ENCODE measurements at places on chromosomes 7 and 10.

DNA sequence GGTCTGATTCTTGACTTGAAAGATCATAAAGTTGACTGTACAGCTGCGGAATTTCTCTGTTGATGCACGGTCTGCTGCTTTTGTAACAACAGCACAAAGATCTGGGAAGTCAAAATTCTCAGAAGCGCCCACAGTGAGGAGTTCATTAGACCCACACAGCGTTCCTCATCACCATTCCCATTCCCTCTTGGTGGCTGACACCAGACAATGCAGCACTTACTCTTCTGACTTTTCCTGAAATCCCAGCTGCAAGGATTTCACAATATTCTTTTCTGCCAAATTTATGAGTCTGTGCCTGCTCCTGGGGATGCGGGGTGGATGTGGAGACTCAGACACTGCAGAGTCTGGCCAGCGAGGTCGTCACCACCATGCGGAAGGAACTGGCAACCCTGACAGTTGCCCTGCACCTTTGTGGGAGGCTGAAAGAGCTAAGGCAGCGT is 233.9 kb downstream of the FANK1 start:
- DNase-seq: no peak

DNA sequence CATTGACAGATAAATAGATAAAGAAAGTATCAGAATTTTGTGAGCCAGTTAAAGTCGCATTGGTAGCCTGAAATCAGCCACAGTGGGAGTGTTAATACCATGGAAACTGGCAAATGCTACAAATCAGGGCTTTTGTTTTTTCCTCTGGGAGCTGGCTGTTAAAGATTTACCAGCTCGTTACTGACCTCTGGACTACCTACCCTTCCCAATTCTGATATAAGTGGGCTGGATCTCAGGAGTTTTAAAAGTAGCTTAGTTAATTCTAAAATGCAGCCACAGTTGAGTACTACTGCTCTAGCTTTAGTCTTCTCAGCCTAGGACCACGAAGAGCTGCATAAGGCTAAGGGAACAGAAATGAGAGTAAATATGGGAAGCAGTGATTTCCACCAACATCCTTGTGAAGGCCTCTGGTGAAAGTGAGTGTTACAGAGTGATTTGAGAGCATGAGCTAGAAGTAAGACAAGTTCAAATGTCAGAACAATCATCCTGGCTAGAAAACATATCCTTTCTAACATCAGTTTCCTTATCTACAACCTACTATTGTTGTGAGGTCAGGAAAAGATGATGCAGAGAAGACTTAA is 53.2 kb downstream of the A1CF start:
- no peak for DNase-seq

DNA sequence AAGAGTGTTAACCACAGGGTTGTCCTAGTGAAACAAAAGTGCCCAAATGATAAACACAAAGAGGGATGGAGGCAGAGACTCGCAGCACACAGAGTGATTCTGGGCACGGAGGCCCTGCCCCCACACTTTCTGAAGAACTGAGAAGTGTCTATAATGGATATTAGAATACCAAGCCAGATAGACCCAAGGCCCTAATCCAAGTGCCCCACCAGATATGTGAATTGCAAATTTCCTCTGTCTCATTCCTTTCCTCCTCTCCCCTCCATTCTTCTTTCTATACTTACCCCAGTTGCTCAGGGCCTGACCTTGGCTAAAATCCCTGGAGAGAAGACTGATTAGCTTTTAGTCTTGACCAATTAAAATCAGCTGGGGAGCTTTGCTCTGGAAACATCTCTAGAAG is 106.8 kb upstream of the AOAH start:
- DNase-seq: no peak

- no peak for DNase-seq
These were observed 399.7 kb upstream of the ETV1 start for GRCh38 chr7:14389181-14389591.

DNA sequence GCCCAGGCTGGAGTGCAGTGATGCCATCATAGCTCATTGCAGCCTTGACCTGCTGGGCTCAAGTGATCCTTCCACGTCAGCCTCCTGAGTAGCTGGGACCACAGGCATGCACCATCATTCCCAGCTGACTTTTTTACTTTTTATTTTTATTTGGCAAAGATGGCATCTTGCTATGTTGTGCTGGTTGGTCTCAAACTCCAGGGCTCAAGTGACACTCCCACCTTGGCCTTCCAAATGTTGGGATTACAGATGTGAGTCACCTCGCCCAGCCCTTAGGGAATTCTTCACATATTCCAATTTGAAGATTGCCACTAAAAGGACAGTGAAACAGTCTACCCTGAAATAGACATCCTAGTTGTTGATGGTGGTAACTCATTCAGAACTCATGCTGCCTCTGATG is 27.7 kb downstream of the SUGCT start:
- DNase-seq: no peak

GRCh38 chr7:108634535-108634934 is 64.9 kb downstream of the DNAJB9 start:
- no peak for DNase-seq

GRCh38 chr7:76133839-76134238 is 67.9 kb upstream of the SRRM3 start:
- no peak for DNase-seq

GRCh38 chr7:68166525-68166924 is 1169.9 kb downstream of the TYW1 start:
- no peak for DNase-seq

DNA sequence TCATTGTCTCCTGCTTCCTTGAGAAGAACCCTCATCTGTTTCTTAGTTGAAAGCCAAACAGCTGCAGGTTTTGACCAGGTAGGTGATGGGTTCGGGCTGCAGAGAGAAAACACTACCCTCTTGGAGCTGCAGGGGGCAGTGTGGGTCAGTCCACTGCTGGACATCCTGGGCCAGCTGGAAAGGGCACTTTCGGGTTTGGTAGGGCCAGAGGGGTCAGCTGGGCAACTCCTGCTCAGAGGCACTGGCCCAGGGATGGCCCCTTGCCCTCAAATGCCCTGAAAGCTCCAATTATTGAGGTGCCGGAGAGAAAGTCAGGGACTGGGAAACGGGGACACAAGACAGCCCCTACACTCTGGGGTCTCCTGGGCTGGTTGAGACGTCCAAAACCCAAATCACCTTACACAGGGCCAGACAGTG is 90.7 kb downstream of the MKI67 start:
- peak; percentile 48 for DNase-seq

GRCh38 chr10:114920459-114920858 is 17.5 kb upstream of the TRUB1 start:
- no peak for DNase-seq

DNA sequence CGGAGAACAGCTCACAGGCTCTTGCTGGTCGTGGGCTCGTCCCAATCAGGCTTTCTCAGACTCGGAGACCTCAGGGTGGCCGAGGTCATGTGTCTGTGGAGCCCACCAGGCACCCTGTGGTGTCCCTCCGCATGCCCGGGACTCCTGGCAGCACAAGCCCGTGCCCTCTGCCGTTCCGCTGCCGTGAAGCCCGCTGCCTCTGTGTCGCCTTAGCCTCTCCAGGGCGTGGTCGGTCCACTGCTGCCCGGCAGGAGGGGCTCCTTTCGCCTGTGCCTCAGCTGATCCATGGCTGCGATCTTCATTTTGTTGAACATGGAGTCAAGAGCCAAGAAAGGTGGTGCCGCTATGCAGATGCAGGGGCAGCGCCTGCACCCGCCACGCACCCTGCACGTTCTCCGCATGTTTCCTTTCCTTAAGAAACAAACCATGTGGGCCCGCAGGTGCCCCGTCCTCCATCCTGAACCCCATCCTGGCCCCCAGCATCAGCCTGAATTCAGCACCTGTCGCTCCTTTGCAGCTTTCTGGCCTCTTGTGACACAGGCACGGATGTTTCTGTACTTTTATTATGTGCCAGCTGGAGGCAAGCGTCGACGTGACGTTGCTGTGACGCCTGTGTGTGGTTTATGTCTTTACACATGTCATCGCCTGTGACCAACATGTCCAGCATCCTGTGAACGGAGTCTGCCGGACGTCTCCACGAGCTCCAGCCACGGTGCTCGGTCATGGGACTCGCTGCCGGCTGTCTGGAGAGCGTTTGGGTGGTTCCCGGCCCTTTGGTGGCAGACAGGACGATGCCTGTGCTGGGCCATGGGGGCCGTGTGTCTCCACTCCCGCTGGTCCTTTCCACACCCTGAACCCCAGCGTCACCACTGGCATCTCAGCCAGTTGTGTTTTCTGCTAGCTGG is 69.9 kb downstream of the NKX6-2 start:
- DNase-seq: no peak

GRCh38 chr7:124397134-124397533 is 364.3 kb upstream of the TMEM229A start:
- no peak for DNase-seq

DNA sequence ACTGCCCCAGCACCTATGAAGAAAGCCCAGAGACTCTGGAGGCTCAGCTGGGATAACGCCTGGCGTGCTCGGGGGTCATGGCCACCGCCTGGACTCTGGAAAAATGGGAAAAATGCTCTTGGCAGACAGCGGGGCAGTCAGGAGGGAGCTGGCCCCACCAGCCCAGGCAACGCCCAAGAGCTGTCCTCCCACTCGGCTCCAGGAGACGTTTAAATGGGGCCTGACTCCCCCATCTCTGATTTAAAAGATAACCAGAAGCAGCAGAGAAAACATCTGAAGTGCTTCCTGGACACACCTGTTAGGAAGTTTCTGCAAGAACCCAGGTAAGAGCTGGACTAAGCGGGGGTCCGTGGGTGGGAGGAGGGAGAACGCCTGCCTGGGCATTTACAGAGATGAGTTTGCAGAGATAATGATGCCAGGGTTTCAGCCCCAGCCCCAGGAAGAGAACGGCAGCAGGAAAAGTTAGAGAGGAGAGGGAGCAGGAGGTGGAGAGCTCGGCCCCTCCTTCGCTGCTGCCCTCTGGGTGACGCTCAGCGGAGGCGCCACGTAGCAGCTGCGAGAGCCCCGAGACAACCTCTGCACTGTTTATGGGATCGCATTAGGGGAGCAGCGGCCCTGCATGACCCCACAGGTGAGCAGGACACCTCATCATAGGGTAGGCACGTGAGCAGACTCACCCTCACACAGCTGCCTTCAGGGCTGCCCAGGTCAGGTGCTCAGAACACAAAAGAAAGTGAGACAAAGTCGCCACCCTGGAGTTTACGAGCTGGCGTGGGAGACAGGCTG is 83.5 kb upstream of the INSIG1 start:
- DNase-seq: no peak

DNA sequence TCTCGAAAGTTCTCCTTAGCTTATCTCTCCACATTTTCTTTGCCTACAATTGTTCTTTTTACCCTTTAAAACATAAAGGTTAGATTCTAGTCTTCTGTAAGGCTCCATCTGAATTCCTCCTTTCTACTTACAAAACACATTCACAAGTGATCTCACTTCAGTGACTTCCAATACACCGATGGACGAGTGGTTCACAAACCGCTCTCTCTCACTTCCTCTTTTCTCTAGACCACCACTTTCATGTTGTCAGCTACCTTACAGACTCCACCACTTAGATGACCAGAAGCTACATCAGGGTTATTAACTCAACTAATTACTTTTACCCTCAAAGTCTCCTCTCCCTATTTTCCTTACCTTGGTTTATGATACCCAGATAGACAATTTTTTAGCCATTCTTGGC is 11.8 kb downstream of the MET start:
- DNase-seq: no peak

GRCh38 chr7:12623885-12624498 is 53.5 kb downstream of the SCIN start:
- no peak for DNase-seq

DNA sequence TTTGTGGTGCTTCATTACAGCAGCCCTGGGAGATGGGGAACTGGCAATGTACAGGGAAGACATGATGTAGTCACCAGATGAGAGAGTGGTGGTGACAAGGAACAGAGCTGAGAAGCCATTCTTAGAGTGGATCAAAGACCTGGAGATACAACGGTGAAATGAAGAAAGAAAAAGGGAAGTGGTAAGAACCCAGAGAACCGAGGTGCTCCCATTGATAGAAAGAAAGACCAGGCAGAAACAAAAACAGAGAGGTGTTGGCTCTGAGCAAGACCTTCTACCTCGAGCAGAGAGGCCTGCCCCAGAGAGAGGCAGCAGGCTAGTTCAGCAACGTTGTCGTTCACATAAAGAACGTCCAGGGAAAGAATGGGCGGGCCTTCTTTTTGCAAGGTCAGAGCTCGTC is 186.7 kb downstream of the ADAM12 start:
- DNase-seq: no peak

- DNase-seq: no peak
These were observed at the start of gene ABCC2 for GRCh38 chr10:99782447-99783286. TSS of gene ABCC2 (plus strand) at chr10:99782640. CDS start at chr10:99782845, 205 bp downstream.

DNA sequence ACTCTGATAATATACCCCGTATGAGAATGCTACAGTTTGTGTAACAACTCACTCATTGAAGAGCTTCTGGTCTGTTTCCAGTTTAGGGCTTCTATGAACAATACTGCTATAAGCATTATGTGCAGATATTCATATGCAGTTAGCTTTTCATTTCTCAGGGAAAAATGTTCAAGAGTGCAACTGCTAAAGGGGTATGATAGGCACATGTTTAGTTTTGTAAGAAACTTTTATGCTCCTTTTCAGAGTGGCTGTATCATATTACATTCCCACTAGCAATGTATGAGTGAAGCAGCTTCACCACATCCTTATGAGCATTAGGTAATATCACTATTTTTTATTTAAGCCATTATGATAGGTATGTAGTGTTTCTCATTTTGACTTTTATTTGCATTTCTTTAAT is 182.6 kb upstream of the CXCL12 start:
- no peak for DNase-seq

- DNase-seq: no peak
These were observed 622.4 kb upstream of the C7orf33 start for GRCh38 chr7:147968046-147968610.

DNA sequence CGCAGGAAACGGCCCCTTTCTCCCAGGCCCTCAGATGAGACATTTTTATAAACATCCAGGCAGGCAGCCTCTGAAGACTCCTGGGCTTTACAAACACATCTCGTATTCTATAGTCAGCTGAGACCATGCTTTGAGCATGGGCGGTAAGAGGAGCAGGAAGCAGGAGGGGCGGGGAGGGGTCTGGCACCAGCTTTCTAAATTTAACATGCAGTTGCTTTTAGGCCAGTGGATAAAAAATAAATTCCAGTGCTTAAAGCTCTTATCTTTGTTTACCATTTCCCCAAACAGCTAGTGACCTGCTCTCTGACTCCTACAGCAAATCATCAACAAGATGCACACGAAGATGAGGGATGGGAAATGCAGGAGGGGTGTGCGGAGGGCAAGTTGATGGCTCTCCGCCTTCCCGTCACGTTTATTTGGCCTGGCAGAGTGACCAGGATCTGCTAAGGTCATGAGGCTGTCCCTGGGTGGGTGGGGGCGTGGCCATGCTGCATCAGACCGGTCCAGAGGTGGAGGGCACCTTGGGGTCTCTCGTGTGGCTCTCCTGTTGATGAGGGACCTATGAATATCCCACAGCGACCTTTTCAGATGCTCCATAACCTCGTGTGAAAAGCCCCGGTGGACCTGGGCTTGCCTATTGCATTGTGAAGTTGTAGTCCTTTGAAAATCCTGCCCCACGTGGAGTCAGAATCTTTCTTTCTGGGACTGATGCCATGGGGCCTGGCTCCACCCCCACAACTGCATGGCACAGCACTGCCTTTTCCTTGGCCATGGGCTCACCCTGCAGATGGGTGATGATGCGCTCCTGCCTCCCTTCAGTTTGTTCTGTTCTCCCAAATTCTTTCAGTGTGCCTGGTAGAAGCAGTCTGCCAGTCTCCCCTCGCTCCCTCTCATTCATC is 67.5 kb downstream of the PARP12 start:
- DNase-seq: no peak

Data from stimulated activated CD4-positive, alpha-beta T cell treated with anti-CD3 and anti-CD28 coated beads, Interleukin-1b, Interleukin-23, amount 100 ng/mL, for 1 hour (primary cell).